ENCODE measurements at places on chromosomes 13 and 19.

DNA sequence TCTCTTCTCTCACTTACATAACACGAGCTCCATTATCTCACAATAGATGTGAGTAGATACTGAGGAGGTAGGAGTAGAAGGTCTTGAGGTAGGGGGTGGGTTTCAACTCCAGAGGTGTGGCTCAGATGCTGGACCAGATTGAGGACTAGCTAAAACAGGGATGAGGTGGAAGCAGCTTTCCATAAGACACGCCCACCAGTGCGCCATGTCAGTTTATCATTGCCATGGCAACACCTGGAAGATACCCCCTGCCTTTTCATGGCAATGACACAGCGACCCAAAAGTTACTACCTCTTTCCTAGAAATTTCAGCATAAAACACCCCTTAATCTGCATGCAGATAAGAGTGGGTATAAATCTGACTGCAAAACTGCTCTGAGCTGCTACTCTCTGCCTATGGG is 44.1 kb downstream of the KCTD15 start:
- no peak for DNase-seq

DNA sequence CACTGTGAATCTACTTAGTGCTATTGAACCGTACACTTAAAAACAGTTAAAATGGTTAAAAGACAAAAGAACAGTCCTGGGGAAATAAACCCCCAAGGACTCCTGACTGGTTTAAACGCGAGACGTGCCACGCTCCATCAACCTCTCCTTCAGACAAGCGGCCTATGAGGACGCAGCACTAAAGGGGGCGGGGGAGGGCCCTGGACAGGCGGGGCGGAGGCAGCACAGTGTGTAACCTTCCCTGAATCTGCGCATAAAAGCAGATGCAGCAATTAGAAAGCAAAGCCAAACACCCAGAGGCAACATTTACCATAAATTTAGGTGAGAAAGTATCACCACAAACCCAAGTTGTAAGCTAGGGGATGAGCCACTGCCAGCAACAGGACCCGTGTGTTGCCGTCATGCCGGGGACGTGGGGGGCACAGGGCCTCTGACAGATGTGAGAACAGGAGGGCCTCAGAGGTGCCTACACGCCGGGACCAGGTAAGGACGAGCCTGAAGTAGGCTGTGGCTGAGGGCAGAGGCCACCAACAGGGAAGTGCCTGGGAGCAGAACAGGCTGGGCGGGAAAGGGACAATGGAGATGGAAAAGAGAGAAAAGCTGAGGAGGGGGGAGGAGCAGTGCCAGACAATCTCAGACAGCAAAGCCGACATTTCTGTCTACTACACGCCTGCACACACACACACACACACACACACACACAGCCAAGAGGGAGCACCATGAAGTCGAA is 15.3 kb upstream of the ADPRHL1 start:
- no peak for DNase-seq

DNA sequence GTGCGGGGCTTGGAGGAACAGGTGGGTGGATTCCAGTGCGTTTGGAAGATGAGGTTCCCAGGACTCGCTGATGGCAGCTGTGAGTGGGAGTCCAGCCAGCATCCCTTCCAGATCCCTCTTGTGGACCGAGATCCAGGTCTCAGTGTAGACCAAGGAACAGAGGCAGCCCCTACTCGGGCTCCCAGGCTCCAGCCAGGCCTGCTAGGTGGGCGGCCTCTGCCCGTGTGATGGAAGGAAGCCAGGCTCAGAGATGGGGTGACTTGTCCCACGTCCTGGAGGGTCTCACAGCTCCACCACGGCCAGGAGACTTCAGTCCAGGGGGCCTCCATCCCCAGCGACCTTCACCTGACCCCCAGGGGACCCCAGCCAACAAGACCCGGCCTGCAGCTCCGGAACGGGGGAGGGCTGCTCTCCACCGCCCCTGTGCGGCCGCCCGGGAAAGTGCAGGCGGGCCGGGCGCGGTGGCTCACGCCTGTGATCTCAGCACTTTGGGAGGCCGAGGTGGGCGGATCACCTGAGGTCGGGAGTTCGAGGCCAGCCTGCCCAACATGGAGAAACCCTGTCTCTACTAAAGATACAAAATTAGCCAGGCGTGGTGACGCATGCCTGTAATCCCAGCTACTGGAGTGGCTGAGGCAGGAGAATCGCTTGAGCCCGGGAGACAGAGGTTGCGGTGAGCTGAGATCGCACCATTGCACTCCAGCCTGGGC is 729 bp upstream of the MADCAM1 start:
- peak; percentile 37 for DNase-seq

DNA sequence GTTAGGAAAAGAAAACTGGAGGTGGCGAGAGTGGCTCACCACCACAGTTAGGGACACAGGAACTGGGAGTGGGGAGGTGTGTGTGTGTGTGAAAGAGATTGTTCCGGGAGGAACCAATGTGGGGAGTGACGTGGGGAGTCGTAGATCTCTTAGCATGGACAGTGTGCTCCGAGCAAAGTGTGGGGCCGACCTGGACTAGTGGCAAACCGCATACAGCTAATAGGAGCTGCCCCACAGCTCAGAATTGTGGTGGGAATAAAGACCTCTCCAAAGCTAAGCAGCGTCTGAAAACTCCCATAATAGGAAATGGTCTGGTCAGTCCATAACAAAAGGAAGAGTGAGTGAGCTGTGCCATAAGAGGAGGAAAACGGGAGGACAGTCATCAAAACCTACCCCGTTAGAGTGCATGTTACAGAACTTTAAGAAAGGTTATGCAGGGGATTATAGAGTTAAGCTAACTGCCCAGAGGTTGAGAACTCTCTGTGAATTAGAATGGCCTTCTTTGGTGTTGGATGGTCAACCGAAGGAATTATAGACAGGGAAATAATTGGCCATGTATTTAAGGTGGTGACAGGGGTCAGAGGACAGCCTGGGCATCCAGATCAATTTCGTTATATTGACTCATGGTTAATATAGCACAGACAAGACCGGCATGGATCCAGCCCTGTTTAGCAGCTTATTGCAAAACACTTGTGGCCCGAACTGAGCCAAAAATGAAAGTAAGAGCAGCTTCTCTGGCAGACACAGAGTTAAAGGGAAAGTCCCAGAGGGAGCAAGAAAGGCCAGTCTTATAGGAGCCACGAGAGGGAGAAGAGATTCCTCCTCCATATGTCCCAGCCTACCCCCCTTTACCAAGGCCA is 8.9 kb upstream of the SLC15A1 start:
- no peak for DNase-seq

DNA sequence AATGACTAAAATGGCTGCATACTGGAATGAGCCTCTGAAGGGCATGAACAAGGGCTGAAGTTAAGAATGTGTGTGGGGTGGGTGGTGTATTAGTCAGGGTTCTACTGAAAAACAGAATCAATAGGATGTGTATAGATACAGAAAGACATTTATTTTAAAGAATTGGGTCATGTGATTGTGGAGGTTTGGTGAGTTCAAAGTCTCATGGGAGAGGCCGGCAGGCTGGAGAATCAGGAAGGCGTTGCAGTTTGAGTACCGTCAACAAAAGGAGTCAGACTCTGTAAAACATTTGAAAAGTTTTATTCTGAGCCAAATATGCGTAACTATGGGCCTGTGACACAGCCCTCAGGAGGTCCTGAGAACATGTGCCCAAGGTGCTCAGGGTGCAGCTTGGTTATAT is 24.5 kb upstream of the CYSLTR2 start:
- no peak for DNase-seq
